ENCODE measurements at places on chromosomes 2 and 18.

DNA sequence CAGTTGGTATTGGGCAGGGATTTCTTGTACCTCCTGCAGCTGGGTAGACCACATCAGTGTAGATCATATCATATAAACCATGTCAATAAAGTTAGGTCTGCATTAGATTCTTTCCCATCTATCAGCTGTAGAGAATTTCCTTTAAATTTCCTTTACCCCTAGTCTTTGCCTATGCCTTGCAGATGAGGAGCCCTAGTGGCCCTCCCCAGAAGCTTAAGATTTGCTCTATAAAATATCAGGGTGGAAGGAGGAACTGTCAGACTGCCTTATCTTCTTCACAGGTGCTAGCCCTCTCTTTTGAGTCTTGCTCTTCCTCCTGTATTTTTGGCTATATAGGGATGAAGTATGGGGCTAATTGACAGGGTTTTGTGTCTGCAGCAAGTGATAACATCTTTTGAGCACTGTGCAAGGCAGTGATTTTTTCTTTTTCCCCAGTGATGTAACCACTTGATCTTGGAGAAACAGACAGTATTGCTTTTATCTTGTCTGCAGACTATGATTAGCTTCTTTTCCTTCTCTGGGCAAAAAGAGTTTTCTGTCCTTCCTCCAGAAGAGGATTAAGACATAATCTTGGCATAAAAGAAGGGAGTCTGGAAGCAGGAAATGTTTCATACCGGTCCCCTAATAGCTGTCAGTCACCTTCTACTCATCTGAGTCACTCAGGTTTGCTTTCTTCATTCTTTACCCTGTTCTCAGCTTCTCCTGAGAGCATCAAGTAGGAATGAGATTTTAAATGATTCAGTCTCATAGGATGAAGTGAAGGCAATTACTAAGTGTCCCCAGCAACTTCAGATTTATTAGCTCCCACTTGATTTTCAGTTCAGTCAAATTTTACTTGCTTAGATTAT, 286.4 kb downstream of the CDH19 start:
- no peak overlapping the region for H3K27ac ChIP-seq
- H3K4me3 ChIP-seq = no peak overlapping the region
- H3K27me3 ChIP-seq = no peaks in the 10 kb centered on the region
- DNase-seq = no peak
- H3K36me3 ChIP-seq = no peaks in the 10 kb centered on the region

DNA sequence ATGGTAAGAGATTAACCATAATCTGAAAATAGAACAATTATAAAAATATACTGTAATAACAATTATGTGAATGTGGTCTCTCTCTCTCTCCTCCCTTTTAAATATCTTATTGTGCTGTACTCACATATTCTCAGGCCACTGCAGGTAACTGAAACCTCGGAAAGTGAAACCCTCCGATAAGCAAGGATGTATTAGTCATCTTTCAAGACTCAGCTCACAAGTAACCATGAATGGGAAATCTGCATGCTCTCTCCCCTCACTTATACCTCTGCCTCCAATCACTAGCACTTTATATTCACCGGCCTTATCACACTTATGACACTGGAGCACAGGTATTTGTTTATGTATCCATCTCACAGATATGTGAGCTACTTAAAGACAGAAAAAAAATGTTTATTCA, 139.7 kb downstream of the LRP2 start:
- H3K36me3 ChIP-seq = no peaks in the 10 kb centered on the region
- no peaks in the 10 kb centered on the region for H3K27me3 ChIP-seq
- DNase-seq = no peak
- H3K4me1 ChIP-seq = no peaks in the 10 kb centered on the region

DNA sequence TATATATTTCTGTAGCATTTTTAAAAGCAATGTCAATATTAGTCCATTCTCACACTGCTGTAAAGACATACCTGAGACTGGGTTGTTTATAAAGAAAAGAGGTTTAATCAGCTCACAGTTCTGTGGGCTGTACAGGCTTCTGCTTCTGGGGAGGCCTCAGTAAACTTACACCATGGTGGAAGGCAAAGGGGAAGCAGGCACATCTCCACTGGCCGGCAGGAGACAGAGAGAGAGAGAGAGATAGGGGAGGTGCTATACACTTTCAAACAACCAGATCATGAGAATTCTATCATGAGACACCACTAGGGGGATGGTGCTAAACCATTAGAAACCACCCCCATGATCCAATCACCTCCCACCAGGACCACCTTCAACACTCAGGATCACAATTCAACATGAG, 43.1 kb downstream of the CHMP3 start:
- H3K4me3 ChIP-seq = no peak overlapping the region
- DNase-seq = no peak
- no peaks in the 10 kb centered on the region for H3K4me1 ChIP-seq
- no peak overlapping the region for H3K27ac ChIP-seq
- no peaks in the 10 kb centered on the region for H3K27me3 ChIP-seq
- peaks cover 21% of the 10 kb centered on the region for H3K36me3 ChIP-seq

- no peaks in the 10 kb centered on the region for H3K4me1 ChIP-seq
- H3K36me3 ChIP-seq = peaks cover 11% of the 10 kb centered on the region
- DNase-seq = no peak
- no peak overlapping the region for H3K4me3 ChIP-seq
- no peak overlapping the region for H3K27ac ChIP-seq
- no peaks in the 10 kb centered on the region for H3K27me3 ChIP-seq
Measured at GRCh38 chr2:233463586-233463985, 103.0 kb downstream of the USP40 start.

Data from naive B cell (primary cell).